Calu3 (cell line): ENCODE measurements at places on chromosomes 4 and X. TPM values are rescaled to one million over a fixed set of nuclear protein-coding genes. Genes with fewer than 3 reads are reported as not detected.

The FAM184B gene
- 0.09 and 0.10 TPM in 2 replicates for total RNA-seq

The CXCL6 gene
- total RNA-seq: 48.2 and 91.0 TPM in 2 replicates

The ANK2 gene
- 4.1 and 4.4 TPM in 2 replicates for total RNA-seq

The RADX gene
- total RNA-seq: 3.4 and 4.3 TPM in 2 replicates

The CPE gene
- 4.1 and 4.7 TPM in 2 replicates for total RNA-seq

- no peak within 1 kb of the TSS for H3K4me3 ChIP-seq
- peaks cover 38% of the 10 kb centered on the region for H3K27me3 ChIP-seq
- no peak within 1 kb of the TSS for H3K27ac ChIP-seq
- DNase-seq: no peak
Measured at GRCh38 chrX:101219116-101219863, at the start of gene DRP2. TSS of gene DRP2 (plus strand) at chrX:101219786. CDS start at chrX:101231648, 11,862 bp downstream.

GRCh38 chr4:74109116-74109869, 10.3 kb upstream of the CXCL2 start:
- DNase-seq: peak; percentile 71
- no peaks in the 10 kb centered on the region for H3K27me3 ChIP-seq
- peak overlapping the region; percentile 99 for H3K27ac ChIP-seq
- peaks cover 32% of the 10 kb centered on the region for H3K36me3 ChIP-seq

GRCh38 chr4:175758050-175759024, 53.7 kb downstream of the GPM6A start:
- H3K27ac ChIP-seq: no peak overlapping the region
- no peak overlapping the region for H3K4me3 ChIP-seq
- DNase-seq: no peak
- H3K4me1 ChIP-seq: no peaks in the 10 kb centered on the region

- H3K36me3 ChIP-seq: no peaks in the 10 kb centered on the region
- H3K27ac ChIP-seq: no peak overlapping the region
- no peaks in the 10 kb centered on the region for H3K27me3 ChIP-seq
- H3K4me3 ChIP-seq: no peak overlapping the region
- H3K4me1 ChIP-seq: no peaks in the 10 kb centered on the region
- no peak for DNase-seq
Measured at GRCh38 chr4:187251896-187252295, 528.2 kb upstream of the FAT1 start.

DNA sequence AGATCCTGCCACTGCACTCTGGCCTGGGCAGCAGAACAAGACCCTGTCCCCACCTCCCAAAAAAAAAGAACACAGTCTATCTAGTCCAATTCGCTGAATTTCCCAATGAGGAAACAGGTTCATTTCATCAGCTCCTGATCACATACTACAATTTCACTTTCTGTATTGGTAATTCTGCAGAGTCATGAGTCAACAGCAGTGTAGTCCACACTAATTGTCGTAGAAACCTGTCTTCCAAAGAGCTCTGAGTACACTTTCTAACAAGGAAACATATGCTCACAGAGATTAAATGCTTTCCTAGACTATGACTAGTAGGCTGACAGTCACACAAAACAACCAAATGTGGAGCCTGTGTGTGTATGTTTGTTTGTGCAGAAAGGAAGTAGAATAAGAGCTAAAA, 91.9 kb downstream of the GPC4 start:
- H3K4me3 ChIP-seq: no peak overlapping the region
- DNase-seq: no peak
- no peaks in the 10 kb centered on the region for H3K27me3 ChIP-seq
- H3K4me1 ChIP-seq: peaks cover 17% of the 10 kb centered on the region
- no peaks in the 10 kb centered on the region for H3K36me3 ChIP-seq
- no peak overlapping the region for H3K27ac ChIP-seq

DNA sequence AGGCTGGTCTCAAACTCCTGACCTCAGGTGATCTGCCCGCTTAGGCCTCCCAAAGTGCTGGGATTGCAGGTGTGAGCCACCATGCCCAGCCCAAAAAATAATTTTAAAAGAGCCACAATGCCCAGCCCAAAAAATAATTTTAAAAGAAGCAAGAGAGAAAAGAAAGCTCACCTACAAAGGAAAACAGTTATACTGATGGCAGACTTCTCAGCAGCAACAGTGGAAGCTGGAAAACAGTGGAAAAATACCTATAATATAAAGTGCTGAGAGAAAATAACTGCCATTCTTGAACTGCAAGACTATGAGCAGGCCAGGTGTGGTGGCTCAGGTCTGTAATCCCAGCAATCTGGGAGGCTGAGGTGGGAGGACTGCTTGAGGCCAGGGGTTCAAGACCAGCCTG, 13.3 kb upstream of the HMGB2 start:
- DNase-seq: no peak
- no peak overlapping the region for H3K4me3 ChIP-seq
- H3K36me3 ChIP-seq: no peaks in the 10 kb centered on the region

DNA sequence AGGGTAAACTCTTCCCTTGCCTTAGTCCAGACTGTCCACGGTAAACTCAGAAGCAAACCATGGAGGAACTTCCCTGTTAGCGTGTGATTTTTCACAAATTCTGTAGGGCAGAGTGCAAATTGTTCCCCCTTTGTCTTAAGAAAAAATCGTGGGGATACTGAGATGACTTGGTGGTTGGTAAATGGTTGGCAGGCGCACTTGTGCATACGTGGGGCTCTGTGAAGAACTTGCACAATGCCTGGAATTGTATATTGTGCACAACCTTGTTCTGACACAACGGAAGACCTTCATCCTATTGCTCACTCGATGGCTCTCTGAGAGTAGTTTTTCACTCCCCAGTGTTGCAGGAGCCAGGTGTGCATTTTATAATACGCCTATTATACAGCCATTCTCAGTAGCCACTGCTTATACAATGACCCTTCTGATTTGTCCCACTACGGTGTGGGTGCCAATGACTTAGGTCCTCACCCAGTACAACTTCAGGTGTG, 150.0 kb downstream of the SPRY1 start:
- H3K27ac ChIP-seq: peak overlapping the region; percentile 94
- no peaks in the 10 kb centered on the region for H3K27me3 ChIP-seq
- H3K36me3 ChIP-seq: peaks cover 23% of the 10 kb centered on the region
- peaks cover 29% of the 10 kb centered on the region for H3K4me1 ChIP-seq
- peak overlapping the region; percentile 57 for H3K4me3 ChIP-seq
- peak; percentile 12 for DNase-seq

GRCh38 chr4:117908306-117909207, 125.7 kb upstream of the NDST3 start:
- H3K27me3 ChIP-seq: no peaks in the 10 kb centered on the region
- DNase-seq: no peak
- no peaks in the 10 kb centered on the region for H3K36me3 ChIP-seq

DNA sequence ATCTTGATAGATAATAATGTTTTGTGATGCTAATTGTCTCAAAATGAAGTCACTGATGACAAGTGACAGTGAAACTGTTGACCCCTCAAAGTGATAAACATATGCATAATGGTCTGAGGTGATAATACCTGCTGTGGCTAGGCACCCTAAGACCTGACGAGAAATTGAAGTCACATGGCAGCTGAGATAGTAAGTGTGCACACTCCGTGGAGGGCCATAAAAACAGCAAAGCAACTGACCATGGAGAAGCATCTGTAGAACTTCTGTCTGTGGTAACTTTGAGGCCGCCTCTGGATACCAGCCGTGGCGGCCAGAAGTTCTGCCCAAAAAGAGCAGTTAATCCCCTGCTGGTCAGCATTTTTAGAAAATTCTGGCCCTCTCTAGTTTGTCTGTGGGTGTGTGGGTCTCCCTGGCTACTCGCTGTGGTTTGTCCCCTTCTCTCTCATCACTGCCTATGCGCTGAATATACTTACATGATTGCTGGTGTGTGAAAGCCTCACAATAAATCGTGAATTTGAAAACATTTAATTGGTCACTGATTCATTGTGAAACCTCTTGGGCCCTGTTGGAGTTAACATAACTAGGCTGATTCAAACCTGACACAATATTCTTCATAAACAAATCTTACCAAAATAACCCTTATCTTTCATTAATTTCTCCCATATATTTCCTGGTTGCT, 50.6 kb downstream of the CCDC149 start:
- H3K36me3 ChIP-seq: peaks cover under 1% of the 10 kb centered on the region
- H3K27me3 ChIP-seq: no peaks in the 10 kb centered on the region
- H3K4me3 ChIP-seq: no peak overlapping the region
- no peak for DNase-seq
- peaks cover 13% of the 10 kb centered on the region for H3K4me1 ChIP-seq

DNA sequence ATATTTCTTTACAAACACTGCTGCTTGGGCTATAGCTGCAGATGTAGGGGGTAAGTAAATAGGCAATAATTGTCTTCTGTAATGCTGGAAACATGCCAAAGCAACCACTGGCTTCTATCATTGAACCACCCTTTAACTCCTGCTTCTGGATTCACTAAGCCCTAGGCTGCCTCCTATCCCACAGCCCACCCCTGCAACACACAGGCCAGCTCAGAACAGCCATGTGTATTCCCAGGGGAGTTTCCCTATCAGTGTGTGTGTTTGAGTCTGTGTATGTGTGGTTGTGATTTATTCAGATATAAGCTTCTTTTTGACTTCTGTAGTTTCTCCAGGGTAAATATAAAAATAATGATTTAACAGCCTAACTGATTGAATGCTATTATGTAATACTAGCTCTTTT, 291.3 kb downstream of the PCDH10 start:
- no peak overlapping the region for H3K4me3 ChIP-seq
- H3K4me1 ChIP-seq: no peaks in the 10 kb centered on the region
- no peak overlapping the region for H3K27ac ChIP-seq
- H3K27me3 ChIP-seq: no peaks in the 10 kb centered on the region
- no peaks in the 10 kb centered on the region for H3K36me3 ChIP-seq
